ENCODE measurements at places on chromosomes 5 and 9.
A peak's percentile ranks its signal among the peaks of the same experiment; 100 is the strongest.

DNA sequence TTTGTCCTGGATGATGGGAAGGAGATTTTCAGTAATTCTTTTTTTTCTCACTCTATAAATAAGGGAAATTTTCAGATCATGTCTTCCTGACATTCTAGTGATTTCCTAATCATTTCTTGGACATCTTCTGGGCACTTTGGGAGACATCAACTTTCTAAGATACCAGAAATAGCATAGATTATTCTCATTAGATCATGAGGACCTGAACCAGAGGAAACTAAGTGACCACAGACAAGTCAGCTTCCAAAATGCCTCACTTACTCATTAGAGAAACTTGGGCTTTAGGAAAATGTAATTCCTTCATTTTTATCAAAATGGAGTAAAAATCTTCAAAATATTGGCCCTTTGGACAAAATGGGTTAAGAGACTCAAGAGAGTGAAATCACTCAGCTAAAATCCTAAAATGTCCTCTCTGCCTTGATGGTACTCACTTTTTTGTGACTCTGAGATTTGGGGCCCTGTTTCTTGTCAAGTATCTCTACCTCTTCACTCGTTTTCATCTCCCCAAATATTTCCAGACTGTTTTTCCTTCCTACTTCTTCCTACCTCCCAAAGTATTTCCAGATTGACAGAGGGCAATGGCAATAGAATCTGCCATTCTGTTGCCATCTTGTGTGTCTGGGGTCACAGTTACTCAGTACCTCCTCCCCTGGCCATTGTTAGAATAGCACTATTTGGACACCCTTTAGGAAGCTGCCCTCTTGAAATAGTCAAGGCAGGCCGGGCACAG, 194.5 kb downstream of the NR3C1 start:
- peak; percentile 52 for DNase-seq

DNA sequence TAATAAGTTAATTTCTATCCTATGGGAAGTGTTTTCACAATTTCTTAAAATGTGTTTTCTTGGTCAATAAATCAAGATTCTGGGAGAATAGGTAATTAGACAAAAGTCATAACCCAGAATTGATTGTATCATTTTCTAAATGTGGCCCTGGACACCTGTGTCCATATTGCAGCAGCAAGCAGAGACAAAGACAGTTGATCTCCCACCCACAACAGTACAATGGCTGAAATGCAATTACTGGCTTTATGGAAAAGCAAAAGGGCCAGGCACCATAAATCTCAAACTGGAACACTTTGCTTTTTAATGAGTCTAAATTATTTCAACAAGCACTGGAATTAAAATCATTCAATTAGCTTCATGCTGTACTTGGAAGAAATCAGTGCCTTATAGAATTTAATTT, 157.2 kb downstream of the ESM1 start:
- no peak for DNase-seq

DNA sequence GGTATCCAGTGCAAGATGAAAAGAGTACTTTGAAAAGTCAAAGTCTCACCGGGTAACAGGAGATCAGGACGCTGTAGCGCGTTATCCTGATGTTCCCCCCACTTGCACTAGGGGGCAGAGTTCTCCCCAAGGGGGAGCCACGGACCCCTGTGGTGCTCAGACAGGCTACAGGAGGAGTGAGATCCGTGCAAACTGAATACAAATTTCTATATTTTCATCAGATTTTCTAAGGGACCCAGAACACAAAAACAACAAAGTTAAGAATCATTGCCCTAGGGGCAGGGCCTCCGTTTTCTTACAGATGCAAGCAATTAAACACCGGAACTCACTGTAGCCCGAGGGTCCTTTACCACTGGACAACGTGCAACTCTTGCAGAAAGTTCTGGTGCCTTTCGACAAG, 2.0 kb downstream of the MYO10 start:
- peak; percentile 80 for DNase-seq

- DNase-seq: peak; percentile 98
These were observed 195.7 kb downstream of the AOPEP start for GRCh38 chr9:94922098-94922607.

DNA sequence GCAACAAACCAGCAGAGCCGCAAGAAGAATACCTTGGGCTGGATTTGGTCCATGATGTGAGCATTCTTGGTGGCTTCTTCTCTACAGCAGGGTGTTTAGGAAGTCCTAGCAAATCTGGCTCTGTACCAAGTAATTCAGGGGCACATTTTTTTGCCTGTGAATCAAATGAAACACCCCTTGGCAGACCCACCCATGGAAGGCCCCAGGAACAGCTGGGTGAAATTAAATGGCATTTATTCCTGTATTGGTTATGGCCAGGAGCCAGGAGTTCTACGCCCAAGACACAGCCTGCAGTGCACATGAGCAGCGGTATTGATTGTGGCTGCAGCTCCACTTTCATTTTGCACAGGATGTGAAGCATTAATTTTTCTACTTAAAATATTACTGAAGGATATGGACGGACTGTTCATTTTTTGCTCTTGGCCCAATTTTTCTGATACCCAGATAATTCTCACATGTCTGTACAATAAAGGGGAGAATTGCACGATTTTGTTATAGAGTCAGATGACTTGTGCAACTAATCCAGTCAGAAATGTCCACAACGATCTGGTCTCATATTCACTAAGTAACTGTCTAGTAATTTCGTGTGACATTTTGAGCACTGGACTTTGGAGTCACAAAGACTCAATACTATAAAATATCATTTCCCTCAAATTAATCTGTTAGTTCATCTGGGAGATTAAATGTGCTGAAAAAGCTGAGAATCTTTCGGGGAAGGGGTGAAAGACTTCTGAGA, 120.7 kb upstream of the APC start:
- peak; percentile 27 for DNase-seq

- DNase-seq: no peak
These were observed 290.6 kb upstream of the IRX4 start for GRCh38 chr5:2173151-2173834.

DNA sequence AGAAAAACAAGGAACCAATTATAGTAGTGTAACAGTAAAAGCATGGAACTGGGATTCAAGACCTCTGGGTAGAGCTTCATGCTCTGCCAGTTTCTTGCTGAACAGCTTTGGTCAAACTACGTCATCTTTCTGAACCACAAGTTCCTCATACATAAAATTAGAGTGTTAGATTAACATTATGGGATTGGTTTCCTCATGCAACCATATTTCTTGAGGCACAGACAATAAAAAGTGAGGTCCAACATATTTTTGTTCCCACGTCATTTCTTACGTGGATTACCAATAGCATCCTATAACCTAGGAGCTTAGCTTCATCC, 354.8 kb downstream of the TMEM232 start:
- no peak for DNase-seq

DNA sequence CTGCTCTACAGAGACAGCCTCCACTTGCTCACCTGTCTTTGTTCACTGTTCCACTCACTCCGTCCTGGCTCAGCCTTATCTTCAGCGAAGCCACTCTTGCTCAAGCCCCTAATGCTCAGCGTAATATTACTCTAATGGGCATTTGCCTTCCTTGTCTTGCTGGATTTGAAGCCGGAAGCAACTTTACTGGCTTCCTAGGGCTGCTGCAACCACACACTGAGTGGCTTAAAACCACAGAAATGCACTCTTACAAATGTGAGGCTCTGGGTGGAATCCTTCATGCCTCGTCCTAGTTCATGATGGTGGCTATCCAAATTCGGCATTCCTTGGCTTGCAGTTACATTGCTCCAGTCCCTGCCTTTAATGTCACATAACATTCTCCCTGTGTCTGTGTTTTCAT, 85.5 kb upstream of the MARCHF11 start:
- DNase-seq: no peak

DNA sequence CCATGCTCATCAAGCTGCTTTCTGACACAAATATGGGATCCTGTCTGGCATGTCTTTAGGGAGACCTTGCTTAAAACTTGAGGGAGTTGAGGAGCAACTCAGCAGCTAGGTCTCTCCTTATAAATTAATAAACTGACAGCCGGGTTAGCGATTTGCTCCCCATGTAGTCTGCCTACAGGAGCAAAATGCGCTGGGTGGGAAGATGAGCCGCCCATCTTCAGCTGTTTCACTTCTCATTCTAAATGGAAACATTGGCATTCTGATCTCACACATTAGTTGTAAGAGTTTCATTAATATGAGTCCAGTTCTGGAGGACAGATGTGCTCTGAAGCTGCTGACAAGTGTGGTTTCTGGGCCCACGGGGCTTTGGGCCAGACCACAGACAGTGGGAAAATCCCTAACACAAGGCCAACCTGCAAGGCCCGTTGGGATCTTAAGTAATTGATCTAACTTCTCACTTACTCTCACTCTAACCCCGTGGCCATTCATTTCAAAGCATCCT, 197.0 kb downstream of the MCTP1 start:
- no peak for DNase-seq

GRCh38 chr9:18173923-18174322, 300.0 kb upstream of the ADAMTSL1 start:
- DNase-seq: no peak

GRCh38 chr5:61019642-61020041, 74.6 kb downstream of the NDUFAF2 start:
- DNase-seq: no peak

DNA sequence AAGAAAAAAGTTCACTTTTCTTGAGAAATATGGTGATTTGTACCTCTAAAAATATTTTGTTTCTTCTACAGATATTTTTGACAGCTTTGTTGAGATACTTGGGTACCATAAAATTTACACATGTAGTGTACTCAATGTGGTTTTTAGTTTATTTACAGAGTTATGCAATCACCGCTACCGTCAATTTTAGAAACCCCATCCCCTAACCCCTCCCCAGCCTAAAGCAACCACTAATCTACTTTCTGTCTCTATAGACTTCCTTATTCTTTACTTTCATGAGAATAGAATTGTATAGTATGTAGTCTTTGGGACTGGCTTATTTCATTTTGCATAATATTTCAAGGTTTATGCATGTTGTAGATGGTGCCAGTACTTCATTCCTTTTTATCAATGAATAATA, 45.0 kb upstream of the TDRD7 start:
- no peak for DNase-seq

DNA sequence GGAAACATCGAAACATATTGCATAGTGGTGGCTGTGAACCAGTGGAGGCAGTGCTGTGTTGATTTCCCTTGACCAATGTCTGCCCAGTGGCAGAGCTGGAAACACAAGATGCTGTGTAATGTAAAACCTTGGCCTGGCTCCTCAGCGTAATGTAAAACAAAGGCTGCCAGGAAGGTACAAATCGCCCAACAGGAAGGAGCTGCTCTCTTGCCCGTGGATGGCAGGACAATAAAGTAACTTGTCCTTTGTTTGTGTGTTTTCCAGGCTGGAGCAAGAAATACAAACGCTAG, 143.4 kb downstream of the PALM2AKAP2 start:
- no peak for DNase-seq

DNA sequence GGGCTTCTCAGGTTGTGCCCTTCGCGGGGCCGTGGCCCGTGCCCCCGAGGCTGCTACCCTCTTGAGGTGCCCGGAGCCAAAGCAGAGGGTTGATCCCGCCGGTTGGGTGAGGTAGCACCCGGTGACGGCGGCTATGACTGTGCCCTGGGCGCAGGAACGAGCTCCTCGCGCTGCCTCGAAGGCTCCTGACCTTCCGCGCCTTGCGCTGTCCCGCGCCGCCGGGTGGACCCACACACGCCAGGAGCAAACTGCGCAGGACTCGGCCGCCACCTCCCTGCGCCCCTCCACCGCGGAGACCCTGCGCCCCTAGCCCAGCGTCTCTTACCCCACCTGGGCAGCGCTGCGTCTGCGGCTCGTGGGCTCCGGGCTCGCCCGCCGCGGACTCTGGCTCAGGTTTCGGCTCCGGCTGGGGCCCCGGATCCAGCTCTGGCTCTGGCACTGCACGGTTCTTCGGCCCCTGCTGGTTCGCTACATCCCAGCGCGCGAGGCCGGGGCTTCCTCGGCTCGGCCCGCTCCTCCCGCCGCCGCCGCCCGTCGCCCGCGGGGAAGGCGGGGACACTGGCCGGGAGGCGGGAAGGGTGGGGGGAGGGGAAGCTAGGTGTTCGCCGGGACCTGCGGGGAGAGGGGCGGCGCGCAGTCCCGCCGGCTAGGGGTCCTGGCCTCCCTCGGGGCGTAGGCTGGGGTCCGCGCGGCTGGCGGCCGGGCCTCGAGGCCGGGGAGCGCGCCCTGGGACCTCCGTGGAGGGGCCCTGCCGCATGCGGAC, 5.4 kb upstream of the PITX1 start:
- DNase-seq: no peak

DNA sequence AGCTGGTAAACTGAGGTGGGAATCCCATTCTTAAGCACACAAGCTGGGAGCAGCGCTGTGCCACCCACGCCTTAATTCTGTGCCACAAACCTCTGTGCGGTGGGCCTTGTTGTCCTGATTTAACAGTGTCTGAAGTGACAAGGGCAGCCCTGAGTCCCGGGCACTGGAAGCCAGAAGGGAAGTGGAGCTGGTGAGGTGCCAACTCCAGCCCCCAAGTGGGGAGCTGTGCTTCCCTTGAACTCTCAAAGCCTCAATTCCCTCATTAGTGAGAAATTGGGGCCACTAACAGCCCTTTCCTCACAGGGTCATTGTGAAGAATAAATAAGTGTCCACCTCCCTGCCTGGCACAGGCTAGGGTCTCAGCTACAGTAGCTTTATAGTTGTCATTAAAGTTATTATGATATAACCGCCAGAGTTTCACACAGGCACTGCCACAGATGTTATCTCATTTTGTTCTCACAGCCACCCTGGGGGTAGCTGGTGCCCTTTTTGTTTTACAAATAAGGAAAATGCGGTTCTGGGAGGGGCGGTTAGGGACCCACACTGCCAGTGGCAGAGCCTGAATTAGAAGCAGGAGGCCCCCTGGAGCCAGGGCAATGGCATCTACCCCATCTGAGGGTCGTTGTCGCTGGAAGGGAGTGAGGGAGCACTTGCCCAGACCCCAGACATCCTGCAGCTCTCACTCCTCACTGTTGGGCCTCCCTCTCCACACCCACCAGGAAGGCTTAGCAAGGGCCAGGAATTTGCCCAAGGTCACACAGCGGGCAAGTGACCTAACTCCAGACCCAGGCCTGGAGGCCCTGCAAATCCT, 2.1 kb upstream of the TLX3 start:
- DNase-seq: no peak

DNA sequence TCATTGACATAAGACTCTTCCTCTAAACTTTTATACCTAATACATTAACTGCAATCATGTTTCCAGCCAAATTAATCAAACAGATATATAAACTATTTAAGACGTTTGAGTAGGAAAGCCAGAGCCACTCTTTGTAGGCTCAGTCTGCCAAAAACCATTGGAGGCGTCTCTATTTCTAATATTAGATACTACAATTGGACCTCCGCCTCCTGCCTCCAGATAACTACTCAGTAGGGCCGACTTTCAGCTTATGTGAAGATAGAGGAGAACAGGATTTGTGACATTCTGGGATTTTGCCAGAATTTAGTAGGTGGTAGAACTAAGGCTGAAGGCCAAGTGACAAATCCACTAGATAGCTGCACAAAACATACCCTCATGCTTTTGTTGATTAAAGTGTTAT, 463.0 kb downstream of the CETN3 start:
- no peak for DNase-seq

DNA sequence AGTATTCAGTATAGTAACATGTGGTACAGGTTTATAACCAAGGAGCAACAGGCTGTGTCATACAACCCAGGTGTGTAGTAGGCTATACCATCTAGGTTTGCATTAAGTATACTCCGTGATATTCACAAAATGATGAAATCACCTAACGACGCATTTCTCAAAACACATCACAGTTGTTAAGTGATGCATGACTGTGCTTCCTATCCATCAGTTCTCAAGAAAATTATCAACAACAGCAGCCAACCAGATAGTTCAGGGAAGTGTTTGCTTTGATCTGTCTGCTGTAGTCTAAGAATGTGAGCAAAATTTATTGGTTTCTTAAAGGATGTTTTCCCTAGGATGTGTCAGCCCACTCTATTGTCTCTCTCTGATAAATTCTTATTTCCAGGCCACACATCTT, 7.4 kb downstream of the ZBTB26 start:
- DNase-seq: no peak

Measured in fibroblast of skin of back (primary cell).